Peyer's patch (tissue), 4 donors: ENCODE measurements at places on chromosomes 4 and X. TPM values are rescaled to one million over a fixed set of nuclear protein-coding genes. Genes with fewer than 3 reads are reported as not detected.

Gene TEC
- 5.3 TPM for total RNA-seq

Gene ZNF711
- 1.6 TPM for total RNA-seq

Gene RBMXL3
- total RNA-seq: not detected

Gene FOXR2
- total RNA-seq: not detected

Gene EFHC2
- total RNA-seq: 1.3 TPM

Gene KIT
- total RNA-seq: 9.2 TPM

Gene PUDP
- total RNA-seq: 21.6 TPM

Gene KLHL13
- 9.9 TPM for total RNA-seq

Gene NSG1
- total RNA-seq: 2.0 TPM

Gene DUSP21
- not detected for total RNA-seq

Gene HPSE
- total RNA-seq: 1.9 TPM

Gene STATH
- not detected for total RNA-seq

Gene DSPP
- total RNA-seq: not detected

Gene INTU
- total RNA-seq: 1.6 TPM

Gene GPAT3
- 62.5 TPM for total RNA-seq
